Tibial nerve (tissue), 4 donors: ENCODE measurements at places on chromosomes 1 and 21.

DNA sequence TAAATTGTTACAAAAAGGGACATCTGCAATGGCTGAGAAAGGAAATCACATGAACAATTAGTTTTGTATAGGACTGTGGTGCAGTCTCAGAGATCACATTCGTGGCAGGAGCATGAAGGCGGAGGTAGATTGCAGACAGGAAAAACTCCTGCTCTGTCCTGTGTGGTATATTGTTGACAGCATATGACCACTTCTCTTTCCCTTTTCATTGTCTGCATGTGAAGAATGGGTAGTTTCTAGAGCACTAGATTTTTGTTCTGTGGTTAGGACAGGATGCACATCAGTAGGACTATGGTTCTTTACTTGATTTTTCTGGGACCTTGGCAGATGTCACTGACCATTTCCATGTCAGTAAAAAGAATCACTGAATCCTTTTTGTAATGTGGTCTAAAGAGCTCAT is 625.9 kb upstream of the PKN2 start:
- DNase-seq, result no peak

DNA sequence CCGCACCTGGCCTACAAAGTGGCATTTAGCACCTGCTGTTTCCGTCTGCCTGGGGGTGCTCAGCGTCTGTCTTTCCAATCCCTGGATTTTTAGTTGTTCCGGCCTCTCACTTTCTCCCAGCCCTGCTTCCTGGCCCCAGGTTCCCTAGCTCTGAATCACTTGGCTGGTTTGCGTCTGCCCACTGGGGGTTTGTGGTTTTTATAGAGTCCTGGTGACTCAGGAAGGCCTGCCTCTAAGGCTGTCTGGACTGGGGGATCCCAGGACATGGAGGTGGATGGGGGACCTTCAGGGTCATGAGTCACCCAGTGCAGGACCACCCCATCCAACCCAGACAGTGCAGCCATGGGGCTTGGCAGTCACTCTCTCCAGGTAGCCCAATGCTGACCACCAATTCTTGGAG is 53.5 kb downstream of the MRPL37 start:
- DNase-seq, result peak; percentile 77

- no peak for DNase-seq
Observed at GRCh38 chr1:8027748-8028570, 1.9 kb upstream of the ERRFI1 start.

- DNase-seq, result no peak
Observed at GRCh38 chr21:40751221-40751620, 95.7 kb downstream of the DSCAM start.

DNA sequence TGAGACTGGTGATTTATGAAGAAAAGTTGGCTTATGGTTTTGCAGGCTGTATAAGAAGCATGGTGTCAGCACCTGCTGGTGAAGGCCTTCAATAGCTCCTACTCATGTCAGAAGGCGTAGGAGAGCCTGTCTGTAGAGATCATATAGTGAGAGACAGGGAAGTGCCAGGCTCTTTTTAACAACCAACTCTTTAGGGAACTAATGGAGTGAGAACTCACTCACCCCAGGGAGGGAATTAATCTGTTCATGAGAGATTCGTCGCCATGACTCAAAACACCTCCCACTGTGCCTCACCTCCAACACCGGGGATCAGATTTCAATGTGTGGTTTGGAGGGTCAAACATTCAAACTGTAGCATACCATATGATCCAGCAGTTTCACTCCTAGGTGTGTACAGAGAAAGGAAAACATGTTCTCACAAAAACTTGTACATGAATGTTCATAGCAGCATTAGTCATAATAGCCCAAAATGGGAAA is 72.6 kb downstream of the TTC3 start:
- no peak for DNase-seq

DNA sequence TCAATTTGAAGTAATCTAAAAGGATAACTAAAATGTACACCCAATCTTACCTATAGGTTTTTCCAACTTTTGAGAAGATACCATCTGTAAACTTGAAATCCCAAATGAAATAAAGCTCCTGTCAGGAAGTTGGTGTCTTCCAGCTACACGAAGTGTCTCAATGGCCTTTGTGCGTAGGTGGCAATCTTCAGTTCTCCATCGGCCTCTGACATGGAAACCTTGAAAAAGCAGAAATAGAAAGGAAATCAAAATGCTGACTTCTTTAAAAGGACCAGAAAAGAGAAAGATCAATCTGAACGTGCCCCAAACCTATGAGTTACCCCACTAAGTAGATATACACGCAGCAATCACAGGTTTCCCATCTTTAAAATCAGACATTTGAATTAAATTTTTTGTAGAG is 10.0 kb downstream of the MKNK1 start:
- DNase-seq, result no peak

DNA sequence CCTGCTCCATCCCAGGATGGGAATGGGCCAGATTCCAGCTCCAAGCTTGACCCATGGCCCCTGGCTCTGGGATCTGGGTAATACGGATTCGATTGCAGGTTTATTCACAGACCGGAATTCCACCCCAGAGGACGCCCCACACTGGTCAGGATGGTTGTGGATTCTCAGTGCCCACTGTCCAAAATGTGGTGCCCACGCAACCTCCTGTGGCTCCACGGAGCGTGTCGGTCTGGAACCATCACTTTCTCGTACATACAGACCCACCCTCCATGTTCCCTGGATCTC is 31.6 kb downstream of the KRTAP10-1 start:
- DNase-seq, result no peak

GRCh38 chr21:44525391-44526095 is 14.5 kb downstream of the KRTAP10-1 start:
- no peak for DNase-seq

DNA sequence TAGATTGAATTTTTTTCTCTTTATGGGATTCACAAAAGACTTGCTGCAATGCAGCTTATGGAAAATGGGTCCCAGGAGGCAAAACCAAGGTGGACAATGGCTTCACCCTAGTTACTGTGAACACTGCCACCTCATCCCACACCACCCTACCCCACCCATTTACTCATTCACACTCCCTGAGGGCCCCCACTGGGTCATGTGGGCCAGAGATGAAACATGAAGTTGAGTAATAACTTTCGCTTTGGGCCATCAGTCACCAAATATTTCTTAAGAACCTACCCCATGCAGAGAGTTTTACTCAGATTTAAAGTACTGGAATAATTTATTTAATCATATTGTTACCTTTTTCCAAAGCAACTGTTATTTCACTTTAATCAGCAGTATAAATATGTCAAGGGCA is 191.8 kb downstream of the TPR start:
- peak; percentile 42 for DNase-seq

DNA sequence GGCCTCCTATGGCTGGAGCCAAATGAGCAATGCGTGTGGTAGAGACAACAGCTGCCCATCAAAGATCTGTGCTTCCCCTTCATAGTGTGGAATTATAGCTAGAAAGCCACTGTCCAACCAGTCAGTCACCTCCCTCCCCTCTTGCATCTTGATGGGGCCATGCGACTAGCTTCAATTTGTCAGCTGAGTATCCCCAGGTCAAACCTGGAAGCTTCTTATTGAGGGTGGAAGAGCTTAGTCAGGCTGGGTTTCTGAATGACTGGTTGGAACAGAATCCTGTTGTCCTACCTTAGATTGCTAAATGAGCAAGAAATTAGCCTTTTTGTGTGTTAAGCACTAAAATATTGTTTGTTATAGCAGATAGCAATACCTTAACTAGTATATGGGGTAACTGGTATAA is 625.4 kb downstream of the PTPRC start:
- DNase-seq, result no peak

- peak; percentile 35 for DNase-seq
Observed at GRCh38 chr1:174160109-174160473, 771 bp downstream of the RABGAP1L start.

- DNase-seq, result no peak
Observed at GRCh38 chr21:44574457-44575306, 1.2 kb downstream of the KRTAP10-4 start.

DNA sequence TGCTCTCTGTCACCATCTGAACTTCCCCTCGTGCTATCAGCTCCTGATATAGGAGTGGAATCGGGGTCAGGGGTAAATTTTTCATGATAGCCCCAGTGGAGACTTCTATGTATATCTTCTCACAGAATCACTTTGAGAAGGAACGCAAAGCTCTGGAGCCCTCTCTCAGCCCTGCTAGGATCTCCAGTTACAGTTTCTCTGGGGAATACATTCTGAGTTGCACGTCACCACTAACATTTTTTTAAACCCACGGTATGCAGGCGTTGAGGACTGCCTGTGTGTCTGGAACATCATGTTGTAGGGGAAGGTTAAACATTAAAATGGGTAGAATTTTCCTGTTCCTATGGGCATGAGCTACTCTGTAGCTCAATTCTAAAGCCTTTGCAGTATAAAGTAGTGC is 116.4 kb upstream of the FAM78B start:
- DNase-seq, result no peak

DNA sequence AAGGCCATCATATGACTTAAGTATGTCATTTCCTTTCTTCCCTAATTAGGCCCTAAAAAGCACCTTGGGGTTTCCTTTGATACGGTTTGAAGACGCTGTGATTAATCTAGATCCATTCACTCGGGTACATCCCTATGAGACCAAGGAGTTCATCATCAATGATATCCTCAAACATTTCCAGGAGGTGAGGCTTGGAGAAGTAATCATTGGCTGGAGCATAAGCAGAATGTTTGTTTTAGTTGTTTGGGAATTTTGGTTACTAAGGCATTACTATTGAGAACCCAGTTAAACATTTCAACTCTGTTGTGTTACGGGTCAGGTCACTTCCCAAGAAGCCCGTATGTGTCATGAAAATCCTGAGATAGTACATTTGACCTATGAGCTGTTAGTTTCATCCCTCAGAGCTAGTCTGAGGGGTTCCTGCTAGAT is 185.2 kb downstream of the VPS13D start:
- no peak for DNase-seq

GRCh38 chr1:240492832-240493440 is 119.0 kb downstream of the GREM2 start:
- no peak for DNase-seq

GRCh38 chr1:38991638-38992411 is 749 bp downstream of the AKIRIN1 start:
- no peak for DNase-seq

- DNase-seq, result no peak
Observed at GRCh38 chr1:39110325-39110851, 84.2 kb downstream of the NDUFS5 start.

DNA sequence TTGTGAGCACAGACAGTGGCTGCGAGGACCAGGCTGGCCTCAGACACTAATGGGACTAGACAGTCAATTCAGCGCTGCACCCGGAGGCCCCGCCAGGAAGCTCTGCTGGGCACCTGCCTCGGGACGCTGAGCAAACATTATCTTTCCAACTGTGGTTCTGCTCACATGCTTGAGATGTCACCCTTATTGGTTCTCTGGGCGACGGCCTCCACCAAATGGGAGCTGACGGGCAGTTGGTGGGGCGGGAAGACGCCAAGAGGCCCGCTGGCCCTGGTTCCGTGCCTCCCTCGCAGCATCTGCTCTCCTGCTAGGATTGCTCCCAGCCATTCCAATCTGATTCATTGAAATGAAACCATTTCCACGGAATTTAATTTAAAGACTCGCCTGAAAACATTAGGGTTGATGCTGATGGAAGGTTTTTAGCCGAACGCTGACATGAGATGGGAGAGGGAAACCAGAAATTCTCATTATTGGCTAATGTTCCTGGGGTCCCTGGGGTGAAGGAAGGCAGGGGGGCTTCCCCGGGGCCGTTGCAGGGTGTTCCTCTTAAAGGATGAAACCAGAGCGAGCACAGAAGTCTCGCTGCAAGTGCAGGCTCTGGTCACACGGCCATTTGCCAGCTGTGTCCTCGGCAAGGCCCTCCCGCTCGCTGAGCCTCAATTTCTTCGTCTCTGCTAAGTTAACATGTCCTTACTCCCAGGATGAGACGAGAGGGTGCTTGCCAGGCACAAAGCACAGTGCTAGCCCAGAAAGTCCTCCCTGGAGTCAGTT is 512.2 kb downstream of the NPHP4 start:
- no peak for DNase-seq

GRCh38 chr1:184242507-184242943 is 144.3 kb upstream of the C1orf21 start:
- DNase-seq, result no peak

DNA sequence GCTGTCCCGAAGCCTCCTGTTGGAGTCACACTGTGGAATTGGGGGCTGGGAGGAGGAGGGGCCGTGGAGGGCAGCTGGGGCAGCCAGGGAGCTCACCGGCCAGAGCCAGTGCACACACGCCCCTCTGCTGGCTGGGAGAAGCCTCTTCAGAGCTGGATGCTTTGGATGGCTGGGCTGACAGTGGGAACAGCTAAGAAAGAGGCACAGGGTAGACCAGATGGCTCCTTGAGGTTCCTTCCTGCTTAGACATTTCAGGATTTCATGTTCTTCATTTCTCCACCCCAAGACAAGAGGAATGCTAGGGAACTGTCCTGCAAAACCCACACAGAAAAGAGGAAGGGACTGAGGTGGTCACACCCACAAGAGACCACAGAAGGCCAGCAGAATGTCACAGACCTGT is 254.8 kb upstream of the VAMP3 start:
- DNase-seq, result no peak

- DNase-seq, result no peak
Observed at GRCh38 chr1:53390736-53391135, 62.9 kb upstream of the LRP8 start.

DNA sequence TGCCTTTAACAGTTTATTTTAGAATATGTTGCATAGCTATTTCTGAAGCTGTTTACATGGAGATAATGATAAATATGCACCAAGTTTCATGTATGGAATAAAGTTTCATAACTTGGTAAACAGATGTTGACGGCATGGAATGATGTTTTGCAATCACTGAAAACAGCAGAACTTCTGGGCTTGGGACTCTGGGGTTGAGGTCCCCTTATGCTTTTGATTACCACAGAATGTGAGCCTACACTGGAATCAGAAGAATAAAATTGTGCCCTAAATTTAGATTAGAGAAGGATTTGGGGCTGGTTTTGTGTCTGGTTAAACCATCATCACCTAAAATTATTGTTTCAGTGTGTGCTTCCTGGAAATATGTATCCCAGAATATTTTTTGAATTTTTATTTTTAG is 11.1 kb downstream of the KRTAP24-1 start:
- no peak for DNase-seq

DNA sequence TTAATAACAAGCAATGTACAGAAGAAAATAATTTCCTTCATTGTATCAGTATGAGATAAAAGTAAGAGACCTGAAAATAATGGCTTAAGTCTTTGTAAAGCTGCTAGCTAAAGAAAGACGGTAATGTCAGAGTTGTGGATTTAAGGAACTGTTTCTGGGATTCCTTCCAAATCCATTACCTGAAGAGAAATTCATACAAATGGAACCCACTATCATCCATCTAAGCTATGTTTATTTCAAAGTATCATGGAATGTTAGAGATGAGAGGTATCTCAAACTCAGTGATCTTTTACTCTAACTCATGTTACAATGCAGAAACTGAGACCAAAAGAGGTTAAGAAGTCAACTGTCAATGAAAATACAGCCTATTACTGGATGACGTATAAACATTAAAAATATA is 197.7 kb downstream of the DENND1B start:
- no peak for DNase-seq

- no peak for DNase-seq
Observed at GRCh38 chr1:60898987-60899386, 183.4 kb upstream of the NFIA start.
